ENCODE measurements at places on chromosomes 11 and 22. TPM values are rescaled to one million over a fixed set of nuclear protein-coding genes. Genes with fewer than 3 reads are reported as not detected.

DNA sequence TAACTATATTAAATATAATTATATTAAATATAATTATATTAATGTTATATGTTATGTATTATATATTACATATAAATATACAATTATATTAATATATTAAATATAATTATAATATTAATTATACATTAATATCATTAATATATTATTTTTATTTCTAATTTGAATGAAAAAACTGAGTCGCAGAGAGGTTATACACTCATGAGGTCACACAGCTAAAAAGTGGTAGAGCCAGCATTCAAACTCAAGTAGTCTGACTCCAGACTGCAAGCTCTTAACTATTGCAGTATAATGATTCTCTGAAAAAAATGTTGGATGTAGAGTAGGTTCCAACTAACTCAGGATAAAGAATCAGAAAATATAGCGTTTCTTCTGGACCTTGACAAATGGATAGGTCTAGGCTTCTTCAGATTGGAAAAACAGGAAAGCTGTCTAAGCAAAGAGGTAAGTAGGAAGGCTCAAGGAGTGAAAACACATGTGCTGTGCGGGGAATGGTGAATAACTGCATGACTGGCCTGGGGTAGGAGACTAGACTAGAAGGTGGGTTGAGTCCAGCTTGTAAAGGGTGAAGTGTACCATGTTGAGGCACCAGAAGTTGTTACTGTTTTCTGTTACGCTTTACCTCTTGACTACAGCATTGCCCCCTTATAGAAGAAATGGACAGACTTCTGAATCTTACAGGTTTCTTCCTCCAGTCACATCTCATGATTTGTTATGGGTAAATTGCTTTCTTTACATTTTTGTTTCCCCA lies 80.3 kb downstream of the TRIM44 start:
- H3K27me3 ChIP-seq: no peaks in the 10 kb centered on the region
- H3K36me3 ChIP-seq: no peaks in the 10 kb centered on the region
- H3K27ac ChIP-seq: no peak overlapping the region

- H3K27ac ChIP-seq: no peak overlapping the region
- no peaks in the 10 kb centered on the region for H3K4me1 ChIP-seq
- no peaks in the 10 kb centered on the region for H3K27me3 ChIP-seq
- H3K4me3 ChIP-seq: no peak overlapping the region
- DNase-seq: no peak
- peaks cover 9% of the 10 kb centered on the region for H3K36me3 ChIP-seq
Measured at GRCh38 chr11:111694851-111695250, 71.3 kb downstream of the PPP2R1B start.

WNT11 gene
- 1.2 TPM for total RNA-seq

KRTAP5-4 gene
- total RNA-seq: not detected

CNIH2 gene
- total RNA-seq: 4.1 TPM

Data from CD4-positive, alpha-beta T cell (primary cell).